ENCODE measurements at places on chromosomes 4 and X.

DNA sequence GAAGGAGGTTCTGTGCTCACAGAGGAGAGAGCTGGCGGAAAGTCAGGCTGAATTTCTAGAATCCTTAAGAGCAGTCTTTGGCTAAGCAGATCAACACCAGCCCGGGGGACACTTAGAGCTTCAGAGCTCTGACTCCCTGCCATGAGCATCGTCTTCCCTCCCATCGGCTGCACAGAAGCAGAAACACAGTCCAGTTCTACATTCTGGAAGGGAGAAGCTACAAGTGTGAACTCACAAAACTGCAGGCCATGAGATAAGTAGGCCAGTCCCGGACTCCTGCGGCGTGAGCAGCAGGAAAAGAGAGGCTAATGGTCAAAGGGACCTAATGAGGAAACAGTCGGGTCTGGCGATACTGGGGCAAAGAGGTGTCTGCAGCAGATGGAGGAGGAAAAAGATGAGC lies 211.5 kb downstream of the DHX15 start:
- DNase-seq = no peak

- no peak for DNase-seq
Measured at GRCh38 chrX:36978886-36979285, 29.3 kb upstream of the FAM47C start.

DNA sequence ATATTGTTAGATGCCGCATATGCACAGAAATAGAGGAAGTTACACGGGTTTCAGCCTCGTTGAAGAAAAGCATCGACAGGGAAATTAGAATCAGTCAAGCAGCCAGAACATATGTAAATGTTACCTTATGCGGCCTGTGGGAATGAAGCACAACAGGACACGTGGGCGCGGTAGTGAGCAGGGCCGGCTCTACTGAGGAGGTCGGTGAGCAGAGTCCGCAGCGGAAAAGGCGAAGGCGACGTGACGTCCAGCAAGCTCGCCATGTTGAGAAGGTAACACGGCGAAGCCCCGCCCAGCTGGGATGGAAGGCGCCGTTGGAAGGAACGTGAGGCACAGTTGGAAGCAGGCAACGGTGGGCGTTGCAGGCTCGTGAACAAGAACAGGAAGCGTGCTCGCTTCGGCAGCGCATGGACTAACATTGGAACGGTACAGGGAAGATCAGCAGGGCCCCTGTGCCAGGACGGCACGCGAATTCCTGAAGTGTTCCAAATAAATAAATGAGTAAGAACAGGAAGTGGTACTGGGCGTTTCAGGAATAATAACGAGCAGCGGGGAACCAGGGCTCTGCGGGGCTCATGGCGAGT lies 54.6 kb downstream of the MTNR1A start:
- DNase-seq = peak; percentile 76

GRCh38 chrX:77768787-77769186 lies 17.2 kb downstream of the ATRX start:
- no peak for DNase-seq

- no peak for DNase-seq
Measured at GRCh38 chrX:118570209-118570608, 74.6 kb downstream of the DOCK11 start.

GRCh38 chr4:137543198-137543597 lies 10.9 kb upstream of the PCDH18 start:
- no peak for DNase-seq

DNA sequence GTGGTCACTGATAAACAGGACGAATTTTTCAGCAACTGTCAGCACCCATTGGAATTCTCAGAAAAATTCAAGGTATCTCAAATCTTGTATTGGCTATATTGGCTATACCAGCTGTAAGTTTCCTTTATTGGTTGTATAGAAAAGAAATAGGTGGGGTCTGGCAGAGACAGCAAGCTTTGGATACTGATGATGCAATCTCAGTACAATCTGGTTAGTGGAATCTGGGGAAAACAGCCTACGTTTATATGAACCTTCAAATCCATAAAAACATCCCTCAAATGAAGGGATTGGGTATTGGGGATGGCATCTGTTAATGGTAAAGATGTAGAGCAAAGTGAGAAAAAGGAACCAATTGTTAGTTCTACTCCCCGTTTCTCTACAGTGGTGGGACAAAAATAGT lies 76.4 kb upstream of the MBNL3 start:
- DNase-seq = no peak

- no peak for DNase-seq
Measured at GRCh38 chr4:118842055-118842454, 6.1 kb upstream of the SEC24D start.

GRCh38 chrX:50497114-50497513 lies 26.5 kb upstream of the DGKK start:
- DNase-seq = no peak

GRCh38 chr4:152246659-152247058 lies 289.2 kb downstream of the FBXW7 start:
- no peak for DNase-seq
